ENCODE measurements at places on chromosomes 13 and 19.

DNA sequence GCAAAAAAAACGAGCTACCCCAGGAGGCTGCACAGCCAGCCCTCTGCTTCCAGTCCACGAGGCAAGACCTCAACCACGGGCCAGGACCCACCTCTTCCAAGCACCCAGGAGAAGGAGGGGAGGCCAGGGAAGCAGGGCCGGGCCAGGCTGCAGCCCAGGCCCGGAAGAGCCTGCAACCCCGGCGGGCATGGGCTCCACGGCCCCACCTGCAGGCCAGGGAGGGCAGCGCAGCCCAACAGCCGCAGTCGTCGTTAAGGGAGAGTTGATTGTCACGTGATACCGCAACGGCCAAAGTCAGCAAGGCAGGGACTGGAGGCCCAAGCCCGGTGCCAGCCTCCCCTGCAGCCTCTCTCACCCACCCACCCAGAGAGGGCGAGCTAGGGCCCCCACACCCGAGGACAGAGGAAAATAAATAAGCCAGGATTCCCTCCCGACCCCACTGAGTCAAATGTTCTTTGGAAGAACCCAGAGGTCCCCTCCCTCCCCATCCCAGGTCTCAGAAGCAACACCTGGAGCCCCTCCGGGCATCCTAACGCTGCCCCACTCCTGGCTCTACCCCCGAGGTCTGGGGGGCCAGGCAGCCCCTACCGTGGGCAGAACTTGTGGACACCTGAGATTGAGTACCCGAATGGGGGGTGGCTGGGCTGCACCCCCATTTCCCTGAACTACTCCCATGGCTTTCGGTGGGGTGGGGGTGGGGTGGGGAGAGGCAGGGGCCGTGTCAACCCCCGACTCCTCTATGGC, 5.2 kb upstream of the REXO1 start:
- peak; percentile 20 for DNase-seq

DNA sequence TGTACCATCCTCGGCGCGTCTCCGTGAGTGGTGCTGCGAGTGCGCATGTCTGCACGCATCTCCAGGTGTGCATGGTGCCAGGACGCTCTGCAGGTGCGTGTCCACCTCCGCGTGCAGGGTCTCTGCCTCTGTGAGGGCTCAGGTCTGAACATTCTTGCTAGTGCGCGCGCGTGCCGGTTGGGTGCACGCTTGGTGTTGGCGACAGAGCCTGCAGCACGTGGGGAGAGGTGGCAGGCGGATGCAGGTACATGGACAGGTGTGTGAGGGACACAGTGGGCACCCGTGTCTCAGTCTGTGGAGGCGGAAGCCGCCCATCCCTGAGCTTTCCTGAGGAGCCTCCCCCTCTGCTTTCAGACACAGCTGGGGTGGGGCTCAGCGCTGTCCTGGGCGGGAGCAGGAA, 4.9 kb upstream of the OR10H2 start:
- DNase-seq, result no peak

- DNase-seq, result peak; percentile 90
Observed at GRCh38 chr19:40398417-40399131, 8.6 kb upstream of the HIPK4 start.

DNA sequence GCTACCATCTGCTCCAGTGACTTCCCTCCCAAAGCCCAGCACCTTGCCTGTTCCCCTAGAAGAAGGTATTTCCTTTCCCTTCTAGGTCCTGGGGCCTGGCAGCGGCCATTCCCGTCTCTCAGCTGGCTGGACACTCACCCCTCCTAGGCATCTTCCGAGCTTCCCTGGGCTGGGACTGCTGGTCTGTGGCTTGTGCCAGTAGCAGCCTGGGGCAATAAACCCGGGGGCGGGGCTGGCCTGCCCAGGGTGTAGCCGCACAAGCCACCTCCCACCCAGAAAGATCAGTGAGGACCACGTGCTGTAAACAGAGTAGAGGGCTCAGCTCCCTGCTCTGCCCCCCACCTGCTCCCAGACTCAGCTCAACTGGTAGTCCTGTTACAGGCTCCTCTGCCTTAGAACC, 15.0 kb downstream of the LIPE start:
- no peak for DNase-seq

DNA sequence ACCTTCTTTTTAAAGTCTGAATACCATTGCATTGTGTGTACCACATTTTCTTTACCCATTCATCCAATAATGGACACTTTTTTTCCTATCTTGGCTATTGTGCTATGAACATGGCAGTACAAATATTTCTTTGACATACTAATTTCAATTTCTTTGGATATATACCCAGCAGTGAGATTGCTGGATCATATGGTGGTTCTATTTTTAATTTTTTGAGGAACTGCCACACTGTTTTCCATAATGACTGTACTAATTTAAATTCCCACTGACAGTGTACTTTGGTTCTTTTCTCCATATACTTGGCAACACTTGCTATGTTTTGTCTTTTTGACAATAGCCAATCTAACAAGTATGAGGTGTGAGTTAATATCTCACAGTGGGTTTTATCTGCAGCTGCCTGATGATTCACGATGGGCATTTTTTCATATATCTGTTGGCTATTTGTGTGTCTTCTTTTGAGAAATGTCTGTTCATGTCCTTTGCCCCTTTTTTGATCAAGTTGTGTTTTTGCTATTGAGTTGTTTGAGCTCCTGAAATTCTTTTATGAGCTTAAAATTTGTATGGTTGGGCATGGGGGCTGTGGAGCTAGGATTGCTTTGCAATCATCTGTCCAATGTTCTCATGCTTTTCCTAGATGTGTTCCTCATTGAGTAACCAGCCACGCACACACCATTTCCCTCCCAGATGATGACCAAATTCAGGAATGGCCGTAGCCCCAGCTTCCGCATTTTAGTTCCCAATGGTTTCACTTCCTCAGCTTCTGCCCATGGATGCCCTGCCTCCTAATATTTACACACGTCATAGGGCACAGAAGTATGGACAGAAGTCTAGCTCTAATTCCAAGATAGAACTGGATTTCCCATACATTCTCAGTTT, 380.0 kb upstream of the SGCG start:
- DNase-seq, result no peak

DNA sequence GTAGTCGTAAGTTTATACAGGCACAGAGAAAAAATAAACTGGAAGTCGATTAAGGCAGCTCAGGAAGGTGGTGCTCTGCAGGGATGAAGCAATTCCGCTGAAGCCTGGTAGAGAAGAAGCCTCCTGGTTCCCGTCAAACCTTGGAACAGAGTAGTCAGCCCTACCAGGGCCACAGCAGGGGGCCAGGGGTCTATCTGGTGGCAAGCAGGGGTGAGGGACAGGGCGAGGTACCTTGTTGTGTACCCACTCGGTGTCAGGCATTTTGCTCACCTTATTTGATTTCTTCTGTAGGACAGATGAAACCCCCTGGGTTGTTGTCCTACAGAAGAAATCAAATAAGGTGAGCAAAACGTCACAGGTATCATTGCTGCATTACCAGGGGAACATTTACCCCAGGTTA, 70.6 kb downstream of the C13orf42 start:
- no peak for DNase-seq

DNA sequence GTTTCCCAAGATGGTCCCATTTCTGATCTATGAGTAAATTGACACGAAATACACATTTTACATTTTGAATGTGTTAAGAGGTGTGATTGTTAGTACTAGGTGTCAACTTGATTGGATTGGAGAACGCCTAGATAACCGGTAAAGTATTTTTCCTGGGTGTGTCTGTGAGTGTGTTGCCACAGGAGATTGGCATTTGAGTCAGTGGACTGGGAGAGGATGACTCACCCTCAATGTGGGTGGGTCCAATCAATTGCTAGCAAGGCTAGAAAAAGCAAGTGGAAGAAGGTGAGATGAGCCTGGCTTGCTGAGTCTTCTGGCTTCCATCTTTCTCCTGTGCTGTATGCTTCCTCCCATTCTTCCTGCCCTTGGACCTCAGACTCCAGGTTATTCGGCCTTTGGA, 960.7 kb upstream of the PCDH9 start:
- DNase-seq, result no peak

DNA sequence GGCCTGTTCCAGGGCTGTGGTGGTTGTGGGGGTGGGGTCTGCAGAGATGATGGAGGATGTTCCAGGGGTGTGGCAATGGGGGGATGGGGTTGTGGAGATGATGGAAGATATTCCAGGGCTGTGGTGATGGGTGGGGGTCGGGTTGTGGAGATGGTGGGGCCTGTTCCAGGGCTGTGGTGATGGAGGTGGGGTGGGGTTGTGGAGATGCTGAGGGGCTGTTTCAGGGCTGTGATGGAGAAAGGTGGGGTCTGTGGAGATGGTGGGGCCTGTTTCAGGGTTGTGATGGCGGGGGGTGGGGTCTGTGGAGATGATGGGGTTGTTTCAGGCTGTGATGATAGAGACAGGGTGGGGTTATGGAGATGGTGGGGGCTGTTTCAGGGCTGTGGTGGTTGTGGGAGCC, 62.0 kb downstream of the TEX29 start:
- no peak for DNase-seq

- DNase-seq, result no peak
Observed at GRCh38 chr19:49271080-49271753, 53.8 kb downstream of the SLC6A16 start.

DNA sequence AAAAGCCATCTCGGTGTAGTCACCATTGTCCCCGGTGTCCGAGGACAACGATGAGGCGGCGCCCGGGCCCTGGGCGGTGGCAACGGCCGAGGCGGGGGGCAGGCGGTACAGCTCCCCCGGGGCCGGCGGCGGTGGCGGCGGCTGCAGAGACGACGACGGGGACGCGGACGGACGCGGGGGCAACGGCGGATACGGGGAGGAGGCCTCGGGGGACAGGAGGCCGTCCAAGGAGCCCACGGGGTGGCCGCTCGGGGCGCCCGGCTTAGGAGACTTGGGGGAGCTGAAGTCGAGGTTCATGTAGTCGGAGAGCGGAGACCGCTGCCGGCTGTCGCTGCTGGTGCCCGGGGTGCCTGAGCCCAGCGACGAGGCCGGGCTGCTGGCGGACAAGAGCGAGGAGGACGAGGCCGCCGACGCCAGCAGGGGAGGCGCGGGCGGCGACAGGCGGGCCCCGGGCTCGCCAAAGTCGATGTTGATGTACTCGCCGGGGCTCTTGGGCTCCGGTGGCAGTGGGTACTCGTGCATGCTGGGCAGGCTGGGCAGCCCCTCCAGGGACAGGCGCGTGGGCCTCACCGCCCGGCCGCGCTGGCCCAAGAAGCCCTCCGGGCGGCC, 3.5 kb downstream of the IRS2 start:
- DNase-seq, result no peak

- DNase-seq, result peak; percentile 60
Observed at GRCh38 chr13:49669735-49670309, 21.5 kb downstream of the EBPL start.

- no peak for DNase-seq
Observed at GRCh38 chr19:50356691-50357177, 8.7 kb downstream of the NAPSA start.

DNA sequence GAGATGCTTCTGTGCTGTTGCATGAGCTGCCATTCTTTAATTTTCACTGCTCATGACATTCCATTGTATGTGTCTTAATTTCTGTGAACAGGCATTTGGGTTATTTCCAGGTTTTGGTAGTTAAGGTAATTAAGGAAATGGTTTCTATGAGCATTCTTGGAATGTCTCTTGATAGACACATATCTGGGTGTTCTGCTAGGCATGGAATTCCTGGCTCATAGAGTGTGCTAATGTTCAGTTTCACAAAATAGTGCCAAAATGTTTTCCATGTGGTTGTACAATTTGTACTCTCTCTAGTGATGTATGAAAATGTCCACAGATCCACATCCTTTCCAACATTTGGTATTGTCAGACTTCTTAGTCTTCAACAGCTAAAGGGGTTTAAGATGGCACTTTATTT, 680.9 kb upstream of the SGCG start:
- no peak for DNase-seq

DNA sequence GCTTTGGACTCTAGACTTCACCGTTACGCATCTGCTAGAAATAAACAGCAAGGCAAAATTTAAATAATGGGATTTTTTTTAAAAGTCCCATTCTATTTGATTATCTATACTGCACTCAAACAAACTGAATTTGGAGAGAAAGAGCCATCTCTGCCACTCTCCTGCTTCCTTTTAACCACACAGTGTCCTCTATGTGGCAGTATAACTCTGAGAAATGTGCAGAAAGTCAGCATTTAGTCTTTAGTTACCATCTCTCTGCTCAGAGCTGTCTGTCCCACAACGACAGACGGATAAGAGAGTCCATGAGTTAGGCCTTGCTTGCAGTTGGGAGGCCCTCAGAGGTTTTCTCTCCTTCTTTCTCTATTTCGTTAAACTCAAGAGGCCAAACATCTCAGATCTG, 21.2 kb downstream of the CCNA1 start:
- DNase-seq, result peak; percentile 50

- DNase-seq, result no peak
Observed at GRCh38 chr19:15871570-15871969, 26.3 kb downstream of the CYP4F2 start.
